Vagina (tissue), 2 donors: ENCODE measurements at places on chromosomes 5 and 9. TPM values are rescaled to one million over a fixed set of nuclear protein-coding genes. Genes with fewer than 3 reads are reported as not detected.

- no peak overlapping the region for H3K4me3 ChIP-seq
- no peak overlapping the region for H3K27ac ChIP-seq
- no peaks in the 10 kb centered on the region for H3K27me3 ChIP-seq
- no peak for DNase-seq
These were observed 145.2 kb downstream of the RORB start for GRCh38 chr9:74642376-74642775.

GRCh38 chr5:149079883-149080282, 17.0 kb upstream of the SH3TC2 start:
- H3K4me3 ChIP-seq: no peak overlapping the region
- H3K27ac ChIP-seq: no peak overlapping the region

The SRP19 gene
- 30.9 TPM for total RNA-seq

DNA sequence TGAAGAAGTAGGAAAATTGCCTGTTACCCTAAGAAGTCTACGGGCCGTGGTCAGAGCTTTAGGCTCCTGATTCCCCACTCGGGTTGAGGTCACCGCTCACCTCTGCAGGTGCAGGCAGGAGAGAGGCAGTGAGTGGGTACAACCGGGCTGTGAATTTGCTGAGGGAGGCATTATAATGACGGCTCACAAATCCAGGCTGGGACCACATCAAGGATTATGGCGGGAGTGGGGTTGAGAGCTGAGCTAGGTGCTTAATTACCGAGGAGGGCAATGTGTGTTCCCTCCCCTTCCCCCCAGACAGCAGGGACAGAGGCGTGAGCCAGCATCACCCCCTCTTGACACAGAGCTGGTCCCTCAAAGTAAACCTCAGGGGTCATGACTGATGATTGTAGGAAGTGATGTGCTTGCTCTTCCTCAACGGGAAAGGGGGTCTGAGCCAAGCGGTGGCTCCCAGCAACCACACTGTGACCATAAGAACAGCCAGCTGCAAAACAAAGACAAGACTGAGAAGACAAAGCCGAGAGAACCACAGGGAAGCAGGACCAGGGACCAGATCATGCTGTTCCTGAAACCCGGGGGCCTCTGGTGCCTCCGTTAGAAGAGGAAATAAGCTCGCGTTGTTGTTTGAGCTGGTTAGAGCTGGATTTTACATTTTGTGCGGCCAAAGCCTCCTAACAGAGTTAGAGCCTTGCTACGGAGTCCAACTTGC, 77.7 kb downstream of the OLFM1 start:
- DNase-seq: no peak
- no peaks in the 10 kb centered on the region for H3K27me3 ChIP-seq
- no peaks in the 10 kb centered on the region for H3K36me3 ChIP-seq
- H3K4me1 ChIP-seq: no peaks in the 10 kb centered on the region
- H3K4me3 ChIP-seq: no peak overlapping the region

The SMU1 gene
- 15.5 TPM for total RNA-seq

GRCh38 chr5:52443187-52443586, 344.5 kb upstream of the ITGA1 start:
- no peak overlapping the region for H3K4me3 ChIP-seq
- no peak overlapping the region for H3K27ac ChIP-seq
- H3K4me1 ChIP-seq: no peaks in the 10 kb centered on the region

- H3K4me3 ChIP-seq: no peak overlapping the region
- H3K27me3 ChIP-seq: no peaks in the 10 kb centered on the region
- no peak for DNase-seq
- no peaks in the 10 kb centered on the region for H3K4me1 ChIP-seq
These were observed 32.6 kb downstream of the MAPK9 start for GRCh38 chr5:180259260-180259611.
